ENCODE measurements at places on chromosomes 3 and 15. TPM values are rescaled to one million over a fixed set of nuclear protein-coding genes. Genes with fewer than 3 reads are reported as not detected.

DNA sequence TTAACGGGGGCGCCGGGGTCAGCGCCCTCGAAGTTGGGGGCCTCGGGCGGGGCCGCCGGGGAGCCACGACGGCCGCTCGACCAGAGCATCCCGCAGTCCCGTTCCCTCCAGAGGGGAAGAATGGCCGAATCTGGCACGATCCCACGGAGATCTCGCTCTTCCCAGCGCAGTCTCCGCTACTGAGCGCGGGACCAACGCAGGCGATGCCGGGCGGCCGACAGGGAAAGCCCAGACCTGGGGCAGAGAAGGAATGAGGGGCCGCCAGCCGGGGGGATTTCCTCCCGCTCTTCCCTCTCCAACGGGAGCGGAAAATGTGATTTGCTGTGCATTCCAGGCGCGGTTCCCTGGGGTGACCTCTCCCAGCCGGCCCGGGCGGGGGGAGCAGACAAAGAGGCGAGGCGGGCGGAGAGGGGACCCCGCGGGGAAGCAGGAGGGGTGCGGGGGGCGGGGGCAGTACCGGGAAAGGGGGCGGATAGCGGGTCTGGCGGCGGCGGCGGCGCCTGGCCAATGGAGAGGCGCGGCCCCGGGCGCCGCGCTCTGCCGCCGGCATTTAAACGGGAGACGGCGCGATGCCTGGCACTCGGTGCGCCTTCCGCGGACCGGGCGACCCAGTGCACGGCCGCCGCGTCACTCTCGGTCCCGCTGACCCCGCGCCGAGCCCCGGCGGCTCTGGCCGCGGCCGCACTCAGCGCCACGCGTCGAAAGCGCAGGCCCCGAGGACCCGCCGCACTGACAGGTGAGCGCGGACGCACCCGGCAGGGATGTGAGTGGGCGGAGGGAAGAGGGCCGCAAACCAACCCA is at the start of gene GREM1:
Gene GREM1, plus strand, starts transcription at position 579 of the 801 bp plus-strand sequence. CDS start 12,687 bp downstream, outside the sequence.
- DNase-seq, result no peak

Gene CCDC174
- polyA plus RNA-seq, result 35.8 TPM

DNA sequence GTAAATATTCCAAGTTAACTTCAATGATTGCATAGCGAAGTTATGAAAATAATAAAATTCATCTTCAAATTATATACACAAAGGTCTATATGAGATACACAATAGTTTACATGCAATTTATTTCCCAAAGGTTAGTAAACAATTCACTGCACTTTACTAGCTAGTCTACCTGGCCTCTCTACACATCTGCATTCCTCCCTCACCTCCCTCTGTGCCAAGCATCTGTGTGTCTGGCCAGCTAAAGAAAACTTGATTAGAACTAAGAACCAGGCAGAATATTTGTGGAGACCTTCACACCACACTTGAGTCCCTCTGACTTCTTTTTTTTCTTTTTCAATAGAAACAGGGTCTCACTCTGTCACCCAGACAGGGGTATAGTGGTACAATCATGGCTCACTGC is 61.4 kb downstream of the LRRFIP2 start:
- no peak for DNase-seq

Gene FURIN
- polyA plus RNA-seq, result 58.8 TPM

- DNase-seq, result peak; percentile 26
Observed at GRCh38 chr3:1228289-1228688, 135.5 kb downstream of the CNTN6 start.

GRCh38 chr3:163671201-163671600 is 1407.1 kb downstream of the SI start:
- DNase-seq, result no peak

Gene DNAH12
- 0.97 TPM for polyA plus RNA-seq

Gene OXTR
- polyA plus RNA-seq, result 1.9 TPM

Gene MYO5A
- 8.3 TPM for polyA plus RNA-seq

Gene C15orf62
- 4.4 TPM for polyA plus RNA-seq

DNA sequence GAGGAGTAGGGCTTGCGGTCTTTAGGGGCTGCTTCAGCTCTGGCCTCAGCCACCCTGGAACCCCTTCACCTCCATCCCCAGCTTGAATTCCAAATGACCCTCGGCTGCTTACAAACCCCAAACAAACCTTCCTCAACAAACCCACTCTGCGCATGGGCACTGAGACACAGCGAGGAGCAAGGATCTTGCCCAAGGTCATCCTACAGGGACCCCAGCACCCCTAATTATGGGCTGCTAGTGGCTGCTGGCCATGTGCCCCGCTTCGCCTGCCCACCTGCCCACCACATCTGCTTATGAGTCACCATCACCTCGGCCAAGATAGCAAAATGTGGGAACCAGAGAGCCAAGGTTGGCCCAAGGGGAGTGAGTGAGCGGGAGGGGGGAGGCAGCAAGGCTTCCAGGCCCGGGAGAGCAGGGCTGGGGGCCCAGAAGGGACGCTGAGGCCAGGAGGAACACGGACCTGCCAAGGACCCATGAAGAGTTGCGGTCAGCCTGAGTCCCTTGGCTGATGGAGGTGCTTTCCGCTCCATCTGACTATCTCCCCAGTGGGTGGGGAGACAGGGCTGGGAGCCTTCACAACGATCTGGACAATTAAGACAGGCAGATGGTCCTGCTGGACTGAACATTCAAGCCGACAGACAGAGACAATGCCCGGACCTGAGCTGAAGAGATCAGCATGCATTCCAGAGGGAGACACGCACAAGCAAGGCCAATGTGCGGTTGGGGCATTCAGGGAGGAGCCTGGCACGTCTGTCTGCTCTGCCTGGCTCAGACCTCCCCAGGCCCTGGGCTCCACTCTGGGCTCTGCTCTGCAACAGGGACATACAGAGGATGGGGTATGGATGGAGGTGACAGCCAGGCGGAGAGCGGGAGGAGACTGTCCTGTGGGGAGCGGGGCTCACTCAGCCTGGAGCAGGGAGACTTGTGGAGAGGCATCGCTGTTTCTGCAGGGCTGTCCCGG is 10.8 kb upstream of the GRIP2 start:
- DNase-seq, result no peak

Gene C3orf20
- polyA plus RNA-seq, result 0.35 TPM

- no peak for DNase-seq
Observed at GRCh38 chr3:160980740-160981139, 124.4 kb downstream of the B3GALNT1 start.

Gene LRRIQ4
- 0.18 TPM for polyA plus RNA-seq

DNA sequence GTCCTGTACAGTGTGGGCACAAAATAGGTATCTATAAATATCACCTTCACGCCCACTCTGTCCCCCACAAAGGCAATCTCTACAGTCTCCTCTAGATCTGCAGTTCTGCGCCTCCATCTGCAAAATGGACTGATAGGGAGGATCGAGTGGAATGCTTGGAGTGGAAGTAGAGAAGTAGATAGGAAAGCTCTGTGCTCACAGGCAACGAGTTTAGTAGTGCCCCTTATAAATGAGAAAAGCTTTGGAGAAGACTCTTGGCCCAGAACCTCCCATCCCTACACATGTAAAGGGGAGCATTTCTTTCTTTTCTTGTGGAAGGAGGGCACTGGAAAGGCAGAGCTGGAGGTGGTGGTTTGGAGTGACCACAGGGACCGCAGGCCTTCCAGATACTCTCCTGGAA is 88.5 kb downstream of the ZNF621 start:
- no peak for DNase-seq

DNA sequence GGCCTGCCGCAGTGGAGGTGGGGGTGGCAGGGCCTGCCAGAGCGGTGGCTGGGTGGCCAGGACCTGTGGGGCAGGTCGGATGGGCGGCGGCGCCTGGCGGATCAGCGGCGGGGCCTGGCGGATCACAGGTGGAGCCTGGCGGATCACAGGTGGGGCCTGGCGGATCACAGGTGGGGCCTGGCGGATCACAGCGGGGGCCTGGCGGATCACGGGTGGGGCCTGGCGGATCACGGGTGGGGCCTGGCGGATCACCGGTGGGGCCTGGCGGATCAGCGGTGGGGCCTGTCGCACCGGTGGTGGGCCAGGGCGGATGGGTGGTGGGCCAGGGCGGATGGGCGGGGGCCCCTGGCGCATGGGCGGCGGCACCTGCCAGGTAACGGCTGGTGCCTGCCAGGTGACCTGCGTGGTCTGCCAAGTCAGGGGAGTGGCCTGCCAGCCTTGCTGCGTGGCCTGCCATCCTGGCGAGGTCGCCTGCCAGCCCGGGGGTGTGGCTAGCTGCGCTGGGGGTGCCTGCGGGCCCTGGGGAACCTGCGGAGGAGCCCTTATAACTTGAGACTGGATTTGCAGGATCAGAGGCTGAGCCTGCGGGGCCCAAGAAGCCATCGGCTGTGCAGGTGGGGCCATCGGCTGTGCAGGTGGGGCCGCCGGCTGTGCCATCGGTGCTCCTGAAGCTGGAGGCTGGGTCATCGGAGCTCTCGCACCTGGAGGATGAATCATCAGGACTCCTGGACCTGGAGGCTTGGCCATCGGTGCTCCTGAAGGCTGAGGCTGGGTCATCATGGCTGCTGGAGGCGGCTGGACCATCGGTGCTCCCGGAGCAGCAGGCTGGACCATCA is 1.3 kb downstream of the MAGEL2 start:
- DNase-seq, result no peak

GRCh38 chr15:66404532-66404931 is 17.8 kb downstream of the MAP2K1 start:
- no peak for DNase-seq

DNA sequence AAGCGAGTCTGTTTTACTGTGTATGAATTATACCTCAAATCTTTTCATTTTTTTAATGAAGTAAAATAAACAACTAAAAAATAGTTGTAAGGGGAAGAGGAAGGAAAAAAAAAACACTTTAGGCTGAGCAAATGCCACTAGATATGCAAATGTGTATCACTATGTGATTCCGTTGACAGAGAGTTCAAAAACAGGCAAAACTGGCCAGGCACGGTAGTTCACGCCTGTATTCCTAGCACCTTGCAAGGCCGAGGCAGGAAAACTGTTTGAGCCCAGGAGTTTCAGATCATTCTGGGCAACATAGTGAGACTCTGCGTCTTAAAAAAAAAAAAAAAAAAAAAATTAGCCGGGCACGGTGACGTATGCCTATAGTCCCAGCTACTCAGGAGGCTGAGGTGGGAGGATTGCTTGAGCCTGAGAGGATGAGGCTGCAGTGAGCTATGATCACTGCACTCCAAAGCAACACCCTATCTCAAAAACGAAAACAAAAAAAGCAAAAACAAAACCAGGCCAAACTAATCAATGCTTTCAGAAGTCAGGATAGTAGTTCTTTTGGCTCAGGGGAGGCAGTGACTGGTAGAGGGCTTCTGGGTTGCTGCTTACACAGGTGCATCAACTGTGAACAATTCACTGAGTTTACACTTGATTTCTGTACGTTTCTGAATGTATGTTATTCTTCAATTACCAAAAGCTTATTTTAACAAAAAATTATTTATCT is 7.4 kb downstream of the PRC1 start:
- DNase-seq, result no peak

GRCh38 chr3:23735535-23736326 is 70.0 kb upstream of the UBE2E1 start:
- no peak for DNase-seq

Gene NAALADL2
- polyA plus RNA-seq, result 17.5 TPM

Gene PPM1L
- polyA plus RNA-seq, result 7.6 TPM

Gene HDC
- polyA plus RNA-seq, result 0.33 TPM

All from left renal cortex interstitium (tissue), 4 donors.